ENCODE measurements at places on chromosomes 5 and 9. TPM values are rescaled to one million over a fixed set of nuclear protein-coding genes. Genes with fewer than 3 reads are reported as not detected.

SLC46A2 gene
- 0.56 TPM for total RNA-seq

ADAMTS19 gene
- total RNA-seq, result 10.2 TPM

TXNDC8 gene
- total RNA-seq, result not detected

C9orf153 gene
- 1.5 TPM for total RNA-seq

PFN3 gene
- total RNA-seq, result not detected

C5orf34 gene
- 2.3 TPM for total RNA-seq

BAAT gene
- 0.92 TPM for total RNA-seq

CD74 gene
- 365 TPM for total RNA-seq

CDH12 gene
- total RNA-seq, result 18.8 TPM

ELAVL2 gene
- 57.9 TPM for total RNA-seq

SURF2 gene
- 20.5 TPM for total RNA-seq

SRA1 gene
- 34.4 TPM for total RNA-seq

ZFP2 gene
- 4.7 TPM for total RNA-seq

SPATA9 gene
- total RNA-seq, result 0.78 TPM

GRCh38 chr5:89105171-89105695 is 222.2 kb upstream of the MEF2C start:
- no peak for DNase-seq

- no peak for DNase-seq
Observed at GRCh38 chr9:120873512-120873911, 3.5 kb downstream of the PHF19 start.

GRCh38 chr5:86686046-86686445 is 68.3 kb downstream of the COX7C start:
- DNase-seq, result no peak

DNA sequence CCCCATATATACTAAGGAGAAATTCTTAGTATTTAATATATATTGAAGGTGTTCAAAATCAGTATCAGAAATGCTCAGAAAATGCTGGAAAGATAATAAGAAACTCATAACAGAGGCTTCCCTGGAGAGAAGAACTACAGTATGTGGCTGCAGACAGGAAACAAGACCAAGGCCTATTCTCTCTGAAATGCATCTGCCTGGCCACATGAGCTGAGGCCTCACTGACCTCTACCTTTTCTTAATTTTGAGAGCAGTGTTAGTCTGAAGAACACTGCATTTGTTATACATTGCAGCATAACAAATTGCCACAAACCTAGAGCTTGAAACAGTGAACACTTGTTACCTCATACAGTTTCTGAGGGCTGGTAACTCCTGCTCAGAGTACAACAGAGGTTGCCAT is 133.4 kb upstream of the SPEF2 start:
- DNase-seq, result no peak

- DNase-seq, result no peak
Observed at GRCh38 chr5:64502196-64502595, 3.6 kb upstream of the RGS7BP start.

- DNase-seq, result no peak
Observed at GRCh38 chr9:130810609-130811136, 24.4 kb upstream of the ABL1 start.

DNA sequence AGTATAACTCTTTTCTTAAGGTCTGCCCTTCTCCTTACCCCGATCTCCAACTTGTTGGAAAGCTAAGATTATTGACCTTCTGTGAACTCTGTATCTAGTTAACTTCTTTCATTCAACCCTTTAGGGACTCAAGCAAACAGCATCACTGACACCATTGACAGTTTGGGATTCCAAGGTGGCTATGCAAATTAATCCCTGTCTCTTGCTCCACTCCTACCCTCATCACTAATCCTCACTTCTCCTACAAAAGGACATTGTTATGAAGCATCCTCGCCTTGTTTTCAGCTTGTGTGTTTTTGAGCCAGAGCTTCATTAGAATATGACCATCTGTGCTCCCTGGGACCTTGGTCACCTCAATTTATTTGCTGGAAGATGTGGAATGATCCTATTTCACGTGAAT is 337.9 kb downstream of the PDE4D start:
- DNase-seq, result no peak

- no peak for DNase-seq
Observed at GRCh38 chr9:78828521-78828920, 531.6 kb downstream of the PSAT1 start.

GRCh38 chr9:29289365-29289764 is 1716.1 kb upstream of the C9orf72 start:
- no peak for DNase-seq

- DNase-seq, result no peak
Observed at GRCh38 chr9:105421154-105421553, 26.7 kb upstream of the FSD1L start.

- no peak for DNase-seq
Observed at GRCh38 chr9:81174023-81174422, 515.3 kb downstream of the TLE1 start.

DNA sequence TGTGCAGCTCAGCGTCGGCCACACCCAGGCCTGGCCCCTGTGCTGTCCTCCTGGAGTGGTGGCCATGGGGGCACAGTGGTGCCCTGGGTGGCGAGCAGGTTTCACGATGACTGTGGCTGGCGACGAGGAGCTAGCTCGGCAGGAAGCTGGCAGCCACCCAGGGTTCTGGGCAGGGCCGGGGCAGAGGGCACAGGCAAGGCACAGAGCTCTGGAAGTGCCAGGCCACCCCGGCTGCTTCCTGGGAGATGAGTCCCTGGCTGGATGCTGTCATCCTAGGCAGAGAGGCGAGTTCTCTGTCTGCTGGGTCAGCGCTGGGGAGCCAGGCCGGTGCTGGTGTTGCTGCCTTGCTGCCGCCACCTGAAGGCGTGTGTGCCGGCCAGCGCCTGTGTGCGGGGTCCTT is 51.7 kb downstream of the RXRA start:
- no peak for DNase-seq

DNA sequence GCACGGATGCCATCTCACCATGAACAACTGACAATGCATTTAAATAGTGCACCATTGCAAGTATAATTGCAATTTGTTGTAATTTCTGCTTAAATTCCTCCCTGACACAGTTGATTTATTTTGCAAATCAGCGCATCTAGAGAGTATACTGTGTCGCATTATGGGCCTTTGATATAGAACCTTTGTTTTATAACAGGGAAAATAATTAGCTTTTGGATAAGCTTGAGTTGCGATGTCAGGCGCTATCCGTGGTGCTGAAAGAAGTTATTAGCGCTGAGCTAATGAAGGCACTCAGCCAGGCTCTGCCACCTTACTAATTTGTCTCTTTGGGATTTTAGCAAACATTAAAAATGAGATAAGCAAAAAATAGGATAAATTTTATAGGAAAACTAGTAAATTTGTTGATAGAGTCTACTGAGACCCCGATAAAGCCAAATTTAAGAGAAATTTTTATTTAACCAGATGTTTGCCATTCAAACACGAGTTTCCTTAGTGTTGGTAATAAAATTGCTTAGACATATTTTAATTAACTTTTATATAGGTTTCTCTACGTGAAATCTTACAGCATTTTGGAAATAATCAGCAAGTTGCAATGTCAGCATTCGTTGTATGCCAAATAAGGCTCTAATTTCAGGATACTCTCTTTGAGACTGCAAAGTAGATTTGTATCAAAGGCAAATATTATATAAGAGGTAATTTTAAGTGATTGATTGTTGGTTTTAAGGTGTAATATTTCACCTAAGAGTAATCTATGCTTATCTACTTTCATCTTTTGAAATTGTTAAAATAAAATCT is 355.5 kb downstream of the TLR4 start:
- no peak for DNase-seq

GRCh38 chr9:91421971-91422757 is 1.5 kb downstream of the NFIL3 start:
- no peak for DNase-seq

- no peak for DNase-seq
Observed at GRCh38 chr9:111936391-111936790, 39.8 kb downstream of the UGCG start.

DNA sequence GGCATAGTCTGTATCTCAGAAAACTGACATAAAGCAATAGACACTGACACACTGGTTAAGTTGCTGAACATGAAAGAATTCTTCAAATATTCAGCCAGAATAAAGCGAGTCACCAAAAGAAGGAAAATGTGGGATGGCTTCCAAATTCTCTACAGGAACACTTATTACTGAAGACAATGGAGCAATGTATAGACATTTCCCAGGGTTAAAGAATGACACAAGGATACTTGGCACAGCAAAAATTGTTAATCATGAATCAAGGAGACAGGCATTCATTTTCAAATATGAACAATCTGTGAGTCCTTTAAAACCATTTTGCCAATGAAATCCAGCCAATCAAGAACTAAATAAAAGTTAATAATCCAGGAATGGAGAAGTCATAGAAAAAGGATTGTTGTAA is 92.5 kb downstream of the MTX3 start:
- DNase-seq, result no peak

GRCh38 chr9:14428781-14429230 is 114.9 kb upstream of the NFIB start:
- DNase-seq, result peak; percentile 60

DNA sequence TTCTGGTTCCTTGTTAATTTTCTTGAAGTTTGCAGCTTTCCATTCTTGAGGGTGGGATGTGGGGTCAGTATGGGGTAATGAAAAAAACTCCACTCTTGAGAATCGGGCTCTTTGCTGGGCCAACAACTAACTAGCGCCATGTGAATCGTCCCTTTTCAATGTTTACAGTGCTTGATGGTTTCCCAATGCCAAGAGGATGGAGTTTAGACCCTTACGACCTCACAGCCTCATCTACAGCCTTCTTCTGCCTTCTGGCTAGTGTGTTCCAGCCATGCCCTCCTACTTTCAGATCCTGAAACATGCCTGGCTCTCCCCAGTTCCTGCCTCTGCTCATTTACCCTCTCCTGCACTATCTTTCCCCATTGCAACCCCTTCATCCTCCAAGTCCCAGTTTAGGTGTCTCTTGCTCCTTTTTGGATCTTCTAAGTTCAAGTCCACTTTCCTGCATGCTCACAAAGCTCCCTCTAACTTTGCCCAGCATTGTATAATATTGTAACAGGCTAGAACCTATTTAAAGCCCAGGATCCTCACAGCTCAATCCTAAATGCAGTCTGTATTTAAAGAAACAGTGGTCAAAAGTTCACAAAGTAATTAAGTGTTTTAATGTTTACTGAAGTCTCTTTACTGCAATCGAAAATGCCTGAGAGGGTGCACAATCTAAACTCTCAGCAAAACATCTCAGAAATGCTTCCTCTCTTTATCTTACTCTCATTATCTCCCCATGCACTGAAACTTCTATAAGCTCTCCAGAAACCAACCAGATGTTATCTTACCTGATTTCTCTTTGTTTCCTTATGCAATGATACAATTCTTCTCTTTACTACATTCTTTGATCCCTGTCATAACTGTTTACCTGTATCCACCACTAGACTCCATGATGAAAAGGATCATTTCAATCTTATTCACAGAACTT is 20.6 kb upstream of the CAST start:
- DNase-seq, result no peak

- peak; percentile 6 for DNase-seq
Observed at GRCh38 chr5:132056610-132057497, 3.6 kb upstream of the IL3 start.

DNA sequence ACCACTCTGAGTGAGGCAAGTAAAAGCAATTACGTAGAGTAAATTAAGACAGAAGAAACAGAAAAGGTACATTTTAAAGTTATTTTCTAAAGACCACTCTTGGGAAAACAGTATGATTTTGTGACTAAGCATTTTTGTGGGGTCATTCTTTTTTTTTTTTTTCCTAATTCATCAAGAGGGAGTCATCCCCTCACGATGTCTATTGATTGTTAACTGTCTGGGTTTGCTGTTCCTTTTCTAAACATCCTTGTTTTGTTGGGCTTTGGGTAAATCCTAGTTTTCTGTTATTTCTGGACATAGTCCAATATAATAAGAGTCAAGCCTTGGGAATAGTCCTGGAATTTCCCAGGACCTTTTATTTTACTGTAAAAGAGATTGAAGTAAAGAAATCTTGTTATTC is 63.8 kb downstream of the ANKRD55 start:
- DNase-seq, result no peak

DNA sequence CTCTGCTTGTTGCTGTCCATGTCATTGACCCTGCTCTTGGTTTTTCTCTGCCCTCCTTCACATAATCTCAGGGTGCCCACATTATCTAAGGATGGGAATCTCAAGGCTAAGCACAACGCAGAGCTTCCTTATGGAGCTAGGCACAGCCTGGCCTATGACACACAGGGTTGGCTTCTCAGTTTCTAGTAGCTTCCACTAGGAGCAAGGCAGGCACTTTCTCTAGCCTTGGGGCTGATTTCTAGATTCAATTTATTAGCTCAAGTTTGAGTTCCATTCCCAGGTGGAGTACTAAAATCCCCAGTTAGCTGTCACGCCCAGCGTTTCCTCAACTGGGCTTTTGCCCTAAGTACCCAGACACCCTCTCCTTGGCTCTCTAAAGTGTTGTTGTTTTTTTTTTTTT is 12.4 kb downstream of the IL4 start:
- DNase-seq, result no peak

DNA sequence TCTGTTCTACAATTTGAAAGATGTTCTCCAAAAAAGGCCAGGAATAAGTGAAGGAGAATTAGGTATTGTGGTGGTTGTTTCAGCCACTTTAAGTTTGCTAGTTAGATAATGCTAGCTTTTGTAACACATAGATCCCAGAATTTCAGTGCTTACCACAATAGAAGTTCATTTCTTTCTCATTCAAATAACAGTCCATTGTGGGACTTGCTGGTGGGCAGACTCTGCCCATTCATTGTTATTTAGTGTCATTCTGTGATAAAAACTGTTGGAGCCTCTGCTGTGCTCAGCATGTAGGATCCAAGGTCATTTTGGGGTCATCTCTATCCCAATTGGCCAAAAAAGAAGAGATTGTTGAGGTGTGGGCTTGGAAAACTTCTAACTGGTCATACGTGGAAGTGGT is 106.8 kb downstream of the CCDC192 start:
- no peak for DNase-seq

DNA sequence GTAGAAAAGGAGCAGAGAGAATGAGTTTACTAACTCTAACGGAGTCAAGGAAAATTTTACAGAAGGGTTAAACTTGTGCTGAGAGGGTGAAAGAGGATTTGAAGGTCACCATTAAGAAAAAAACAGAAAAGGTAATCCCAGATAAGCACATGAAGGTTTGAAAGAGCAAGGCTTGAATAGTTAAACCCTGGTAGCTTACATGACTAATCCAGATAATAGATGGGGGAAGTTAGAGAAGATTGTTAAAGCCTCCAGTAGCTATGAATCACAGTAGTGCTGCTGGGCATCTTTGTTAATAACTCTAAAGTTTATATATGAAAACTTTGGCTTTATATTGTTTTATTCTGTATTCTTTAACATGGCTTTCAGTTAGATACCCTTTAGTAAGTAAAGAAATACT is 354.5 kb upstream of the FTMT start:
- no peak for DNase-seq

GRCh38 chr5:137453483-137454080 is 45.5 kb downstream of the SPOCK1 start:
- DNase-seq, result no peak

GRCh38 chr9:127973169-127974000 is 7.4 kb downstream of the EEIG1 start:
- no peak for DNase-seq

- no peak for DNase-seq
Observed at GRCh38 chr5:122673343-122673742, 101.5 kb upstream of the SNX2 start.
